Activated T-cell treated with anti-CD3 and anti-CD28 coated beads for 1 hour (primary cell): ENCODE measurements at places on chromosomes 4 and X.

DNA sequence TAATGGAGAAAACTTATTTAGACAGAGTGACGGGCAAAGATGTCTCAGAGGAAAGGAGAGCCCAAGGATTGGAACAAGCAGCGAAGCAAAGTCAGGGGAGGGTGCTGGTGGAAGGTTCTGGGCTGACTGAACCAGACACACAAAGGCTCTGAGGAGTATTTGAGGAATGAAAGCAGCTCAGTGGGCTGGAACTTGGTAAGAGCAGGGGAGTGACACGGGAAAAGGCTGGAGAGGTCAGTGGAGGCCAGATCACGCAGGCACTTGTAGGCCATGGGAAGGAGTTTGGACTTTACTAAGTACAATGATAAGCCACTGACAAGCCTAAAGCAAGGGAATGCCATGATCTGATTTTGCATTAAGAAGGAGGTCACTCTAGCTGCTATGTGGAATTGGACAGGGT is 71.4 kb downstream of the TSC22D3 start:
- no peak for DNase-seq

DNA sequence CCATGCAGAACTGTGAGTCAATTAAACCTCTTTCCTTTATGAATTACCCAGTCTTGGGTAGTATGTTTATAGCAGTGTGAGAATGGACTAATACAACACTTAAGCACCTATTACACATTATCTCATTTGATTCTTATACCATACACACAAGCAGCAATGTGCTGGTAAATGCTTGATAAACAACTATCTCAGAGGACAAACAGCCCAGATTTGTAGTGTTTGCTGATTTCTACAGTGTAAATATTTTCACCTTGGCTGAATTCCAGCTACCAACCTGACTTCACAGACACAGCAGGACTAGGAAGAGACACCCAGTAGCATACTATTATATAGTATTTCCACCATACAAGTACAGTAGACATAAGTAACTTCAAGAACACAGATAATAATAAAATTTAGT is 406.5 kb upstream of the CNKSR2 start:
- no peak for DNase-seq

GRCh38 chr4:175614890-175615289 is 197.2 kb downstream of the GPM6A start:
- no peak for DNase-seq

DNA sequence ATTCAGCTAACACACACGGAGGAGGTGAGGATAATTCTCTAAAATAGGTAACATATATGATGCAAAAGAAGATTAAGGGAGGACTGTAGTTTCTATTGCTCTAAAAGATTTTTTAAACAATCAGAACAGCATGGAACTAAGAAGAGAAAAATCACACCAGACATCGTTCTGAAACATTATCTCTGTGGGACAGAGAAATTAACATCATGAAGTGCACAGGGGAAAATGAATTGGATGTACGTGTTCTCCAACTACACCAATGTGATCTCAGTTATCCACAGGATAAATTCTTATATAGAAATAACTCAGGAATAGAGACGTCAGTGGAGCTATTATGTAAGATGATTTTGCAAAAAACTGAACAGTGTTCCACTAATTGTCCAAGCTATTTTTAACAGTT is 614.1 kb upstream of the HS3ST1 start:
- DNase-seq: no peak

DNA sequence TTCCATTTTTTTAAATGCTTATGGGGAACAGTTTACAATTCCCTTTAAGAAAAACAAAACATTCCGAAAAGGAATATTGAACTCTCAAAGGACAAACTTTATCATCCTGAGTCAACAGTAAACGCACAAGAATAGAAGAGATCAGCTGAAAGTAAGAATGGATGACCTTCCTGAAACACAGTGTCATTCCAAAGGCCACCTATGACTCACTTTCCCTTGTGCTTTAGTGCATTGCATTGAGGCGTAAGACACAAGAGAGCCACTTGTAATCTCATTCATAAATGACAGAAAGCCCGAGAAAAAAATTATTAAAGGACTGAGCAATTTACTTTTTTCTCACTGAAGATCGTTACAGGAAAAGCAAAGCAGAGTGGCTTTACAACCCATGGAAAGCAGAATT is 1062.4 kb upstream of the DIAPH2 start:
- DNase-seq: no peak

DNA sequence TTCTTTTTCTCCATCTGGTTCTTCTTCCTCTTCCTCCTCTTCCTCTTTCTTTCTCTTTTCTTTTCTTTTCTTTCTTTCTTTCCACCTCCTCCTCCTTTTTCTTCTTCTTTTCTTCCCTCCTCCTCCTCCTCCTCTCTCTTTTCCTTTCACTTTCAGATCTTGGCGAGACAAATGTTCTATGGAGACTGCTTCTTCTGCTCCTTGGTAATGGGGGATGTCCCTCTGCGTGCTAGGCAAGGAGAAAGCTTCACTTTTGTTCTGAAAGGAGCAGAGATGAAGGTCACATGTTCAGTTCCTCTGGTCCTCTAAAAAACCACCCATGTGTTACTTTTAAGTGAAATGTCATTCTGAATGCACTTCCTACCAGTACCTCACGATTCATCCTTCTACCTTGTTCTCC is 33.2 kb downstream of the NBDY start:
- no peak for DNase-seq

- DNase-seq: no peak
These were observed 59.2 kb downstream of the GPR143 start for GRCh38 chrX:9706421-9706820.

GRCh38 chr4:78325271-78326157 is 226.1 kb upstream of the ANXA3 start:
- DNase-seq: no peak

DNA sequence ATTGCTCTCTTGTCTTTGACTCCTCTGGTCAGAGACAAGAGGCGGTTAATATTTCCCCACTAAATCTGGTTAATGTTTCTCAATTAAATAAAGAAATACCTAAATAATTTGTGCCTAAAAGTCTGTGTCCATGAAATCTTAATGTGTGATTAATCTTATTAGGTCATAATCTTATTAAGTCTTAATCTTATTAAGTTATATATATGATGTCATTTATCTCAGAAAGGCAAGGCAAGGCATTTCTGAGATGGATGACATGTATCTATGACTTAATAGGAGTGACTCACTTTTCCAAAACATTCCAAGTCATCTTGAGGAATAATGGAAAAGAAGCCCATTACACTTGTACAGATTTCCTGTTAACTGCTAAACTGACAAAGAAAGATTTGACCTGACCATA is 74.7 kb downstream of the TRAM1L1 start:
- DNase-seq: no peak

DNA sequence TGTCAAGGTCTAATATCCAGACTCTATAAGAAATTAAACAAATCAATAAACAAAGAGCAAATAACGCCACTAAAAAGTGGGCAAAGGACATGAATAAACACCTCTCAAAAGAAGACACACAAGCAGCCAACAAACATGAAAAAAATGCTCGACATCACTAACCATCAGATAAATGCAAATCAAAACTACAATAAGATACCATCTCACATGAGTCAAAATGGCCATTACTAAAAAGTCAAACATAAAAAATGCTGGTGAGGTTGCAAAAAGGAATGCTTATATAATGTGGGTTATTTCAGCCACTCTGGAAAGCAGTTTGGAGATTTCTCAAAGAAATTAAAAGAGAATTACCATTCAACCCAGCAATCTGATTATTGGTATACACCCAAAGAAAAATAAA is 481.1 kb downstream of the STPG2 start:
- no peak for DNase-seq

DNA sequence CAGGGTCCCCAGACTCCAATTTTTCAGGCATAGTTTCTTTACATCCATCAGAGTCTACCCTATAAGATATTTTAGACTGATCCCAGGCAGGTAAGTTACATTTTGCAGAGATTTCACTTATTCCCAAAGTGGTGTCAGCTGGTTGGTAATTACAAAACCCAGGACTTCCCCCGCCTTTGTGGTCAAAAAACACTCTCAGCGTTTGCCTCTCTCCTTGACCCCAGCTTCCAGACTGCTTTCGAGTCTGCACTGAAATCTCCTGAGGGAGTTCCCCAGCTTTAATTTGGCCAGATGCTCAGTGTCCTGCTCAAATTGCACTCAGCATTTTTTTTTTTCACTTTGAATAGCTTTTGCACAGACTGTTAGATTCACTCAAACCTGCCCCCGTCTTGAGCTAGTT is 11.2 kb upstream of the AMOT start:
- DNase-seq: no peak

- no peak for DNase-seq
These were observed at the start of gene ASB9 for GRCh38 chrX:15269618-15270521. ASB9 (minus strand) TSS chrX:15270083; CDS start chrX:15269874, 209 bp downstream.

DNA sequence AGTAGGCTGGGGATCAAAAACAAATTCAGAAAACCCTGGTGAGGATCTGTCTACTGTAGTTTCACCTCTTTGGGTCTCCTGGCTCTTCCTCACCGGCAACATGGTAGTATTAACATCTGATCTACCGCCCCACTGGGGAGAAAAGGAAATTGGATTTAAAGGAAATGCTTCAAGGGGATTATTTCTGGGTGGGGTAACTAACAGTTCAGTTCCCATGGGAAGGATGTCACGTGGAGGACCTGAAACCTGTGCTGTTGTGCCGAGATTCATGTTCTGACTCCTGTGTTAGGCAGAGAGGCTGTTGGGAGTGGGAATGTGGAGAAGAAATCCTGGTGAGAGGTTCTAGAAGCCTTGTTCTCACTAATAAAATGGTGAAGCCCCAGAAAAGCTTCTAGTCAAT is 254.4 kb downstream of the BCOR start:
- DNase-seq: no peak

- DNase-seq: no peak
These were observed 153.2 kb upstream of the PRDX4 start for GRCh38 chrX:23514082-23514481.

DNA sequence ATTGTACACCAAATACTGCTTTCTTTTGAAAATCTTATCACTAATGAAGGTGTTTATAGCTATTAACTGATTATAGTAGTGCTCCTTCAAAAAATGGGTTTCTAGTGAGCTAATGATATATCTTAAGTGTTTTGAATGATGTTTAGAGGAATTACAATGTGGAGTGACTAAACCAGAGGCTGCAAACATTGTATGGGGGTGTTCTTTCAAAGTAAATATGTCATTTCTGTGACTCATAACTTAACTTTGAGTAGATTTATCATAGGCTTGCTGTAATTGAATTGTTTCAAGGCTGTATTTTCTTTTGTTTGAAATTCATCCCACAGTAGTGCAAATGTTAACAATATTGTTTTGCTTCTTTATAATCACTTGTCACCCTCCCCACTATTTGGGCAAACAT is 141.6 kb downstream of the IL1RAPL2 start:
- DNase-seq: no peak

- DNase-seq: no peak
These were observed 6.7 kb downstream of the APOO start for GRCh38 chrX:23901060-23901459.

DNA sequence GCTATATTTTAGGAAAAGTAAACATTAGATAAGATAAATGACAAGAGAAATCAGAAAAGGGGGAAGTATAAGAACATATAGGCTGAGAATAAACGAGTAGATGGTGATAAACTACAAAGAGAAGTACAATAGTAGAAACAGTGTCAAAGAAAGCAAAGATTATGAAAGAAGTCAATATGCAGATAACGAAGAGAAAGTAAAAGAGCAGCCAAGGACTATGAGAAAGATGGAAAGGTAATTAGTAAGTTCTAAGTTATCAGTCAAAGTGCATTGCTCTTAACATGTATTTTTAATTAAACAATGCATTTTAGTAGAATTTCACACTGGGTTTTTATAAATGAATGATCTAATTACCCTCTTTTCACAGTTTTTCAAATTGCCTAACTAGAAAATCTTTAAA is 1801.3 kb upstream of the PCDH10 start:
- no peak for DNase-seq

DNA sequence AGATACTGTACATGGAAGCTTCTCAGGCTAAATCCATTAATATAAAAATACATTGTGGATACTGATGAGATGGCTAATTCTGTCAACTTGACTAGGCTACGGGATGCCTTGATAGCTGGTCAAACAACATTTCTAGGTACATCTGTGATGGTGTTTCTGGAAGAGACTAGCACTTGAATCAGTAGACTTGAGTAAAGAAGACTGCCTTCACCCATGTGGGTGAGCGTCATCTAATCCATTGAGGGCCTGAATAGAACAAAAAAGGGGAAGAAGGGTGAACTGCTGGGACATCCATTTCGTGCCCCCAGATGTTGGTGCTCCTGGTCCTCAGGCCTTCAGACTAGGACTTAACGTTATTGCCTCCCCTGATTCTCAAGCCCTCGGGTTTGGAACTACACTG is 3.7 kb upstream of the SRP72 start:
- no peak for DNase-seq

GRCh38 chrX:9646471-9647224 is 119.0 kb downstream of the GPR143 start:
- no peak for DNase-seq

GRCh38 chrX:44203791-44204190 is 139.7 kb downstream of the EFHC2 start:
- no peak for DNase-seq

- DNase-seq: no peak
These were observed 5.6 kb upstream of the LNX1 start for GRCh38 chr4:53596901-53597300.

GRCh38 chr4:154009191-154009590 is 220.3 kb upstream of the SFRP2 start:
- DNase-seq: no peak

DNA sequence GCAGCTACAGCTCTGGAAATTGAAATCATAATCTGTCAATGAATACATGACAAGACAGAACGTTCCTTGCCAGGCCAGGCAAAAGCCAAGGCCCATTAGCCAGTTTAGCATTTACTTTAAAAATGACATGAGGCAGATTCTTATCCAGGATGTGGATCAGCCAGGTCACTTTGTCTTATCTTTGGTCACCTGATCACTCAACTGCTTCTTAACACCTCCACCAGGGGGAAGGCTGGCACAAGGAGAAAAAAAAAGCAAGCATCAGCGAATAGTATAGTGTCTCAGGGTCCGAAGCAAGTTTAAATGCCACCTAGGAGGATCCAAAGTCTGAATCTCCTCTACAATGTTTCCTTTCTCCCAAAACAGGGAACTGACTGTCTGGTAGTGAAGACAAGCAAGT is 18.8 kb downstream of the ATP1B4 start:
- DNase-seq: no peak

DNA sequence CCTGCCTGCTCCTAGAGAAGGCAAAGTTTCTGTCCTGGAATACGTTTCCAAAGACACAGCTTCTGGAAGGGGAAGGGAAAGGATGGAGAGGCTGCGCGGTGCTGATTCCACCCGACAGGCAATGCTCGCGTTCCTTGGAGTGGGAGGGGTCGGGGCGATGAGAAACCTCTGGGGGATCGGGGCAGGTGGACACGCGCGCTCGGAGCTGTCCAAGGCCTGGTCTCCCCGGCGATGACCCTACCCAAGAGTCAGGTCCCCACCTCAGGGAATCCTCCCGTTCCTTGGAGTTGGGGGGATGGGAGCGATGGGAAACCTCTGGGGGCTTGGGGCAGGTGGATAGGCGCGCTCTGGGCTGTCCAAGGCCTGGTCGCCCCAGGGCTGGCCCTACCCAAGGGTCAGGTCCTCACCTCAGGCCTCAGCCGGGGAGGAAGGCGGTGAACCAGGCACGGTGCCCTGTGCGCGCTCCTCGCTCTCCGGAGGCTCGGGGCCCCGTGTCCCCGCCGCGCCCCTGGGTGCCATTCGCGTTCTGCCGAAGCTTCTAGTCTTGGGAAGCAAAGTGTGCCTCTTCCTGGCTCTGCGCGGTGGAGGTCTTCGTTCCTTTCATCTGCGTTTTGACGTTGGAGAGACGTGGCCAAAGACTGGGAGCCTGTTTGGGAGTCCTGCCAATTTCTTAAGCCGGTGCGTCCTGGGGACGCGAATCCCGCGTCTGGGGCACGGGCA is 10.6 kb upstream of the SHOX start:
- no peak for DNase-seq
